Stimulated activated CD4-positive, alpha-beta T cell treated with anti-CD3 and anti-CD28 coated beads, Interleukin-1b, Interleukin-23, amount 100 ng/mL, for 24 hours (primary cell): ENCODE measurements at places on chromosomes 7 and 10.
A peak's percentile ranks its signal among the peaks of the same experiment; 100 is the strongest.

GRCh38 chr7:29355388-29355787, 160.8 kb downstream of the CHN2 start:
- no peak for DNase-seq

- no peak for DNase-seq
Measured at GRCh38 chr10:124194199-124194824, 100.9 kb upstream of the CHST15 start.

- peak; percentile 20 for DNase-seq
Measured at GRCh38 chr10:25174461-25175230, at the start of gene GPR158. Gene GPR158, plus strand, starts transcription at chr10:25175001. Its CDS starts 420 bp downstream, at chr10:25175421.

DNA sequence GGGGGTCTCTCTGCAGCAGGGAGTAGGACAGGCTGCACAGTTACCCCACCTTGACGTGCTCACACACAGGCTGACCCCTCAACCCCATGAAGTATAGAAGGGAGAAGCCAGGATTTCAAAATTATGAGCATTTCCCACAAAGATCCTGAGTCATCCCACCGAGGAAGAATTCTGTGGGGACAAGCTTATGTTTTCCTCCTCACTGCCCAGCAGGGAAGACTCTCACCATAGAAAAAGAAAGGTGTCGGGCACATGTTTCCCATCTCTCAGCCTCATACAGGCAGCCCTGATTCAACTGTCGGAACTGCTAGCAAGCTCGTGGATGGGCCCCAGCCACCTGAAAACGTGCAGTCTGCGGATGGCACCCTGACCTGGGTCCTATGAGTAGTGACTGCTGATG, 499.7 kb upstream of the MKI67 start:
- no peak for DNase-seq
